Activated CD8-positive, alpha-beta memory T cell treated with anti-CD3 and anti-CD28 coated beads for 1 hour (primary cell): ENCODE measurements at places on chromosomes 6 and 20.

- no peak for DNase-seq
Observed at GRCh38 chr6:44260011-44260410, 2.7 kb upstream of the SLC35B2 start.

- DNase-seq = no peak
Observed at GRCh38 chr20:50333812-50334211, 143.2 kb downstream of the CEBPB start.

DNA sequence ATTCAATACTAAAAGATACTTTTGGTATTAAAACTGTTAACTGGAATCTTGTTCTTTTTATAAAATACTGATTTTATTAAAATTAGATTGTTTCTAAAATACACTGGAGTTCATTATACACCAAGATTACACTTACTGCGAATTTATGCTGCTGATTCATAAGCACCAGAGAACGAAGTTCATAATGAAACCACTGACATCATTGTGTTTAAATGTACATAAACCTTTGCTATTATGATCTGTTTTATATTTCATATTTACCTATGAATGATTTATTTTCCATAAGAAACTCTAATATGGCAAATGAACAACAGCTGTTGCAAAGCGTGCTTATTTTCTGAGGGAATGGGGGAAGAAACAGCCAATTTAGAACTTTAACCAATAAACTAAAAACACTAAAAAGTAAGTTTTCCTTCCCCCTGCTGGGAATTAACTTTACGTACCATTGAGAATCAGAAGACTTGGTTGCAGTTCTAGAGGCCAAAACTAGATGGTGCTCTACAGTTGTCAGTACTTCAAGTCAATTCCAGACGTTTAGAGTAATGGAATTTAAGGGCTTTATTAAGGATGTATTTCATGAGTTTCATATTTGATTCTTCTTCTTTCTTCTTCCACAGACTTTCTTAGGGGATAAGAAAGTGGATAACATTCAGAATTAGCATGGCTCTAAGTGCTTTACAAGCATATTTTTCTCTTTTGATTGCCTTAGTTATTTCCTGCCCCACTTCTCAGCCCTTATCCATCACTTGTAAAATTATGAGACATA lies 30.8 kb upstream of the COL19A1 start:
- DNase-seq = no peak

GRCh38 chr6:144008120-144008811 lies at the start of gene PLAGL1:
Gene PLAGL1, minus strand, starts transcription at chr6:144008259. Its CDS starts 60,123 bp downstream, at chr6:143948136.
- no peak for DNase-seq

- no peak for DNase-seq
Observed at GRCh38 chr6:158559338-158559894, 475 bp upstream of the TMEM181 start.

GRCh38 chr6:14925025-14925698 lies 320.7 kb upstream of the JARID2 start:
- DNase-seq = no peak

DNA sequence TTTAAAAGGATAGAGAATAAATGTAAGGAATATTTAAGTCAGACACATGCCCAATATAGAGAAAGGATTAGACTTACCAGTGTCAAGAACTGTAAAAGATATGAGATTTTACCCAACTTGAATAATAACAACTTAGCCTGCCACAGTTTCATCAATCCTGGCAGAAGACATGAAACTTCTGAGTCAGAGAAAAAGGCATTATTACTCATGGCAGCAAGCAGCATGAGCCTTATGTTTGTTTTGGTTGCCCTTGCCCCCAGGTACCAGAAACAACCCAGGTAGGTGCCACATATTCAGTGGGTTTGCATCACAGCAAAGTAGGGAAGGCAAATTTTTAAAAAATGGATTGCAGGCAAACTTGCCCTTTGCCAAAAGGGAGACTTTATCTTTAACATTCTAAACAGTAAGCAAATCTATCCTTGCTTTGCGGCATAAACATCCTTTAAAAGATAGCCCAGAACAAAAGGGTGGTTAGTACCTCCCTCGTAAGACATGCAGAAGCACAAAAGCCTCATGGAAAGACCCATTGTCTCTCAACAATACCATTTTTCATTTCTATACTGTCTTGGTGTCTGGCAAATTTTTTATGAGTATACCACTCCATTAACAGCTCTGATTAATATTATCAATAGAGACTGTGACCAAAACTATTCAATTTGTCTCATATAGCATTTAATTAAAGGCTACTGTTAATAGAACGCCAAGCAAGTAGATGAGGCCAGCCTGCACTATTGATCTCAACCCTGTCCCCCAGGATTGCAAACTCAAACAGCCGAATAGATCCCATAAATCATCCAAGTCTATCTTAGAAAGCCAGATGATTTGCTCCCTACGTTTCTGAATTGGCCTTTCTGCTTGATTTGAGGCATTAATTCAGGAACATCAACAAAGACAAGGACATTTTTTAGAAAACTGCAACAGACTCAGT lies 185.1 kb downstream of the COL19A1 start:
- no peak for DNase-seq

DNA sequence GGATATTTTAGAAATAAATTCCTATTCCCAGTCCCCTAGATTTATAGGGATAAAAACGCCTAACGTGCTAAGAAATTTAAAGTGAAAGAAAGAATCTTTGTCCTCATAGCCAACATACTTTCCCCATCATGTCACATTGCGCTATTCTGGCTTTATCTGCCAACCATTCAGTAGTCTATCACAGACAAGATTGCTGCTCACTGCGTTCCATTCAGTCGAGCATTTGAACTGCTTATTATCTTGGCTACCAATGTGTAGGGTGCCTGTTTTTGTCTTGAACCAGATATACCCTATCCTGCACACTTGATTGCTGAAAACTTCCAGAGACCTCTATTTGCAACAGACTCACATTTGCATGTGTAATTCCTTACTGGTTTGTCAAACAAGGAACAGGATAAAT lies 751.5 kb downstream of the EPHA7 start:
- no peak for DNase-seq
